T-helper 2 cell treated with Interferon-gamma antibody and Interleukin-4, amounts not matched to agents 100 ng/mL and 5 ng/mL, for 36 hours (primary cell): ENCODE measurements at places on chromosomes 6 and 20. TPM values are rescaled to one million over a fixed set of nuclear protein-coding genes. Genes with fewer than 3 reads are reported as not detected.

The STMND1 gene
- total RNA-seq, result not detected in 2 replicates

The DCBLD1 gene
- 4.3 and 5.3 TPM in 2 replicates for total RNA-seq

The LY6G6F gene
- total RNA-seq, result 0.34 TPM in 1 of 2 replicates, not detected in the other

The ERVFRD-1 gene
- 0.07 TPM in 1 of 2 replicates, not detected in the other for total RNA-seq

The PPP1R14C gene
- total RNA-seq, result 0.27 TPM in 1 of 2 replicates, not detected in the other

The OPRM1 gene
- not detected in 2 replicates for total RNA-seq
